ENCODE measurements at places on chromosomes 3 and 15.

DNA sequence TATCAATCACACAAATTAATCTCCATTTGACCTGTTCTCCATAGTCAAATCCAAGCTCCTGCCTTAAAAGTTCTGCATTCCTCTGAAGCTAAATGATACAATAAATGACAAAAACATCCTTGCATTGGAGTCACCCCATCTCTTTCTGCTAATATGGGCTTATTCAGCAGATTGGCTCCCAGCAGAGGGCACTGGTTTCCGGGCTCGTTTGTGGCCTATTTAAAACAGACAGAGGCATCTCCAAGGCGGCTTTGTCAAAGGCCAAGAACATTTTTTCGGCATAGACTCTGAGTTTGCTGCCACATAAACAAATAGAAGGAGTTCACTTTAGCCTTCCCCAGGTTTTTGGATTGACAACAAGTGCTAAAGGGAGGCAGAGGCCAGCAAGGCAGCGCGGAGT lies 204.4 kb upstream of the RASGRP1 start:
- no peak overlapping the region for H3K4me3 ChIP-seq
- peaks cover 16% of the 10 kb centered on the region for H3K27me3 ChIP-seq
- H3K4me1 ChIP-seq = no peaks in the 10 kb centered on the region
- H3K36me3 ChIP-seq = no peaks in the 10 kb centered on the region

GRCh38 chr15:38164507-38164906 lies 88.1 kb upstream of the SPRED1 start:
- H3K4me1 ChIP-seq = no peaks in the 10 kb centered on the region
- H3K27ac ChIP-seq = no peak overlapping the region
- H3K27me3 ChIP-seq = peaks cover 30% of the 10 kb centered on the region
- no peaks in the 10 kb centered on the region for H3K36me3 ChIP-seq
- H3K4me3 ChIP-seq = no peak overlapping the region
- DNase-seq = no peak

- H3K4me3 ChIP-seq = no peak overlapping the region
- peaks cover 3% of the 10 kb centered on the region for H3K36me3 ChIP-seq
- peaks cover 7% of the 10 kb centered on the region for H3K4me1 ChIP-seq
- DNase-seq = no peak
- H3K27me3 ChIP-seq = no peaks in the 10 kb centered on the region
Measured at GRCh38 chr3:17166369-17166768, 281.6 kb downstream of the PLCL2 start.

DNA sequence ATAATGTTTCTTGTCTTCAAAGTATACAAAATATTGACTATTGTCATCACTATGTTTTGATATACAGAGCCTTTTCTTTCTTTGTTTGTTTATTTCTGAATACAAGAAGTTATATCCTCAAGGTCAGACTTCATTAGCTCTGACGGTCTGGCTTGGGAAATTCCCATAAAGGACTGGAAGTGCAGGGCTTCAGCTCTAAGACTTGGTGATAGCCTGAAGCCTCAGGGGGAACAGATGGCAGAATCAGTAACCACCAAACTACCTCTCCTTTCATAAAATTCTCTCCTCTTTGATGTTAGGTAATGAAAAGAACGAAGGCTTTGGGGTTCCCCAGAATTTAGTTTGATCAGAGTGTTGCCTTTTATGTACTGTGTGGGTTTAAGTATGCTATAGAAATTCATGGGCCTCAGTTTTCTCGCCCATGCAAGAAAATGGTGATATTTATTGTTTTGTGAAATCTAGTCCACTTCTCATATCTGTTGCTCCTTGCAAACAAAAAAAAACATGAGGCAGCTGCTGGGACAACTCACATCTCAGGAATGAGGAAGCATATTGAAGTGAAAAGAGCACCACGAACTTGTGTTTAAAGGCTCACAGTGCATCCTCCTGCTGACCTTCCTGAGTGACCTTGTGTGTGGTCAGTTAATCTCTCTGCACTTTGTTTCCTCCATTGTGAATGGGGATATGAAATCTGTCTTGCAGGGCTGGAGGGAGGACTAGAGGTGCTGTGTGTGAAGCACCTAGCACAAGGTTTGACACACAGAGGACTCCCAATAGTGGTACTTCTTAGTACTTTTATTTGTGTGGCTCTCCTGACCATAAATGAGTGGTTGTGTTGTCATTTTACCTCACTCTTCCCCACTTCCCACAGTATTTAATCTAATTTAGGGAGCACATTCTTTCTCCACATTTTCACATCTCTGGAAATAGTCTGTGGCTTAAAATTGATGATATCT lies 569.8 kb upstream of the IL12A start:
- H3K27me3 ChIP-seq = no peaks in the 10 kb centered on the region
- DNase-seq = no peak

DNA sequence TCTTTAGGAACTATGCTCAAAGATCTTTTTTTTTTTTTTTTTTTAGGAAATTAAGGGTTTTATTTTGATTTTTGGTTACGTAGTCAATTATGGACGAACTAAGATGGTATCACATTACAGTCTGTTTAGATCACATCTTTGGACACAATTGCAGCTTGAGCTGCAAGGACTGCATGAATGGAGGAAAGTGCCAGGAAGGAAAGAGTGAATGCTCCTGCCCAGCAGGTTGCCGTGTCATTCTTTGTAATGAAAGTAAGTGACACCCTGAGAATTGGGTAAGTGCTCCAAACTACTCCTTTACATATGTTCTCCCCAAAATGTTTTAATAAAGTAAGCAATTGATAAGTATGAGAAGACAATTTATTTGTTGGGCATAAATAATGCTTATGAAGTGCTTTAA lies 716.5 kb upstream of the GOLIM4 start:
- no peaks in the 10 kb centered on the region for H3K4me1 ChIP-seq
- no peaks in the 10 kb centered on the region for H3K27me3 ChIP-seq
- DNase-seq = no peak
- no peaks in the 10 kb centered on the region for H3K36me3 ChIP-seq
